ENCODE measurements at places on chromosomes 5 and 9.
A peak's percentile ranks its signal among the peaks of the same experiment; 100 is the strongest.

DNA sequence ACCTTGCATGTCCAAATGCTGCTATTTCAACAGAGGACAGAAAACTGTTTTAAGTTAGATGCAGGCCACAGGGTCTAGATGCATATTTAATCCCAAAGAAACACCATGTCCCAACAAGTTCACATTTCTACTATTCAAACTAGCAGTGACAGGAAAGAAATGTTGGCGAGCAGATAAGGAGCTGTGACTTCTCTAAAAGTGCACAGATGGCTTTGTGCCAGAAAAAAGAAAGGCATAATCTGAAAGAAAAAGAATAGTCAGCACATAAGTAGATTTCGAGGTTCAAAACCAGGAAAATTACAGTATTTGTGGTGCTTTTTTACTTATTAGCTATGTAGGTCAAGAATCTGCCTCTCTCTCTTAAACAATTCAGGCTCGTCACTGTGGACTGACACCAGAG lies 178.3 kb downstream of the DNAH5 start:
- no peak overlapping the region for H3K27ac ChIP-seq
- H3K36me3 ChIP-seq: no peaks in the 10 kb centered on the region
- H3K27me3 ChIP-seq: no peaks in the 10 kb centered on the region
- H3K4me1 ChIP-seq: no peaks in the 10 kb centered on the region
- no peak overlapping the region for H3K4me3 ChIP-seq
- DNase-seq: no peak

DNA sequence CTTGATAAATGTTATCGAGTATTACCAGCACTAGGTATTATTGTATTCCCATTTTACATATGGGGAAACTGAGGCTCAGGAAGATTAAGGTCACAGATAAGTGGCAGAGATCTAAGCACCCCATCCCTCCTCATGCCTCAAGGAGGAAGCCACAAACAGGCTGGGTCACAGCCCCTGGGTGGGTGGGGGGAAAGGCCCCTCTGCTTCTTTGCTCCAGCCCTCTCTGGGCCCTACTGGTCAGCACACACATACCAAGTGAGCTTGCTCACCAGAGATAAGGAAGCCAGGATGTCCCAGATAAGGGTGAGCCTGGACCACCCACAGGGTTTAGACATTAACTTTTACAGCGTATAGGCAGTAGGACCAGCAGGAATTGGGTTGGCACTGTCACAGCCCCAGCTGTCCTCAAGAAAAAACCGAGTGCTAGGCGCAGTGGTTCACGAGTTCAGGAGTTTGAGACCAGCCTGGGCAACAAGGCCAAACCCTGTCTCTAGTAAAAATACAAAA lies 45.3 kb downstream of the STK10 start:
- no peak for DNase-seq
- H3K27ac ChIP-seq: no peak overlapping the region
- H3K4me1 ChIP-seq: no peaks in the 10 kb centered on the region
- H3K27me3 ChIP-seq: no peaks in the 10 kb centered on the region
- no peak overlapping the region for H3K4me3 ChIP-seq

DNA sequence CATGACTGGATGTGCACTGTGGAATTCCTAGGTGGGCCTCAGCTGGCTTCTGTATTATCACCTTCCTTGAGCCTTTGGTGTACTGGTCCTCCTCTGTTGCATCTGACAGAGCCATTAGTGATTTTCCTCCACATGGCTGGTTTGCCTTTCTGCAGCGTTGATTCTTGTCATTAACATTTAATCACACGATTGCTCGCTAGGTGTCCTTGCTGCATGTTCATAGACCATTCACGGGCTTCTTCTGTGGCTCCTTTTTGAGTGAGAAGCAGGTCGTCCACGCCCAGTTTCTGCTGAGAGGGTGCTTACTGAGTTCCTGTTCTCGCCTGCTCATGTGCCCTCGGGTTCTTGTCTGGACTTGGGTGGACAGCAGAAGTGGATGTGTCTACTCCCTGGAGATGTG lies 29.3 kb downstream of the ADAMTS16 start:
- no peak overlapping the region for H3K27ac ChIP-seq
- H3K27me3 ChIP-seq: peaks cover 9% of the 10 kb centered on the region
- no peaks in the 10 kb centered on the region for H3K4me1 ChIP-seq
- no peak for DNase-seq
- no peak overlapping the region for H3K4me3 ChIP-seq

DNA sequence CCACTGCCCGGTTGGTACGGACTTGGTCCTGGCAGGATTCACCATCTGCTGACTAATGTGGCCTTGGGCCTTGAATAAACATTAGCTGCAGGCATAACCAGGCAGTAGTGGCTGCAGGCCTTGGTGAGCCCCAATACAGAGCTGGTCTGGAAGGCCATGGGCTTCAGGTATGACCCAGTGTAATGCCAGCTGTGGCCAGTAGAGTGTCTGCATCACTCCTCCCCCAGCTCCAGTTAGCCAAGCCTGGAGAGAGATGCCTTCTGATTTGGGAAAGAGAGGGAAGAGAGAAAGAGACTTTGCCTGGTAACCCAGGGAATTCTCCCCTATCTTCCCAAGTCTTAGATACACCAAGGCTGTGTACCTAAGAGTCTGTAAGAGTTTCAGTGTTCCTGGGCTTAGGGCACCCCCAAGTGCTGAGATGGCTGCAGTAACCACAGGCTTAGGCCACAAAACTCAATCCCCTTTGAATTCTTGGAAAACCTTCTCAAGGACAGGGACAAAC lies 5.6 kb upstream of the C5 start:
- H3K27me3 ChIP-seq: no peaks in the 10 kb centered on the region
- H3K4me1 ChIP-seq: no peaks in the 10 kb centered on the region
- H3K27ac ChIP-seq: no peak overlapping the region
- H3K4me3 ChIP-seq: no peak overlapping the region
- no peak for DNase-seq

- no peak overlapping the region for H3K4me3 ChIP-seq
- H3K27ac ChIP-seq: no peak overlapping the region
- H3K27me3 ChIP-seq: no peaks in the 10 kb centered on the region
- H3K4me1 ChIP-seq: no peaks in the 10 kb centered on the region
These were observed 57.2 kb downstream of the MTMR12 start for GRCh38 chr5:32255540-32255900.

DNA sequence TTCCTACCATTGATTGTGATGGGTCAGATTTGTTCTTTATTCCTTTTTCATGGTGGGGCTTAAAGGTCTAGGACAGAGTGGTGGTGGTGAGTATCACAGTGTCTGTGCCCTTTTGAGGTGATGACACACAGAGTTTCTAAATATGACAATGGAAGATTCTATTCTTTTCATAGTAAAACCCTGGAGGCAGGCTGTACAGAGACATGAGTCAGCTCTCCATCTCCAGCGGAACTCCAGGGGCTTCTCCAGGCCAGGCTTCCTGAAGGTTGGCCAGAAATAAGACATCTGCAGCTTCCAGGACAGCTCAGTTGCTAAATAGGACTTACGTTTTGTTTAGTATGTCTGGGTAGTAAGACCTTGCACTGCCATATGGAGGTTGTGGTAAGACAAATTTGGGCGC lies 229.5 kb downstream of the CD180 start:
- DNase-seq: no peak
- no peaks in the 10 kb centered on the region for H3K4me1 ChIP-seq
- H3K36me3 ChIP-seq: no peaks in the 10 kb centered on the region
- no peak overlapping the region for H3K27ac ChIP-seq

- H3K36me3 ChIP-seq: no peaks in the 10 kb centered on the region
These were observed 25.7 kb downstream of the NMUR2 start for GRCh38 chr5:152379331-152379730.

GRCh38 chr9:18707061-18707461 lies 233.1 kb downstream of the ADAMTSL1 start:
- no peaks in the 10 kb centered on the region for H3K36me3 ChIP-seq
- no peaks in the 10 kb centered on the region for H3K27me3 ChIP-seq
- no peak for DNase-seq
- no peaks in the 10 kb centered on the region for H3K4me1 ChIP-seq
- H3K27ac ChIP-seq: no peak overlapping the region

- H3K27ac ChIP-seq: no peak overlapping the region
- no peaks in the 10 kb centered on the region for H3K27me3 ChIP-seq
- DNase-seq: no peak
- no peak overlapping the region for H3K4me3 ChIP-seq
These were observed 1.5 kb downstream of the NEK6 start for GRCh38 chr9:124259158-124259808.

GRCh38 chr5:165188556-165189175 lies 1683.2 kb downstream of the MAT2B start:
- no peaks in the 10 kb centered on the region for H3K27me3 ChIP-seq
- H3K4me3 ChIP-seq: no peak overlapping the region
- no peak for DNase-seq
- peak overlapping the region; percentile 9 for H3K27ac ChIP-seq

- H3K27ac ChIP-seq: no peak overlapping the region
- H3K4me1 ChIP-seq: no peaks in the 10 kb centered on the region
- H3K36me3 ChIP-seq: no peaks in the 10 kb centered on the region
- H3K27me3 ChIP-seq: no peaks in the 10 kb centered on the region
These were observed 190.1 kb downstream of the GADD45G start for GRCh38 chr9:89794918-89795317.

- H3K27ac ChIP-seq: no peak overlapping the region
- no peaks in the 10 kb centered on the region for H3K4me1 ChIP-seq
- no peaks in the 10 kb centered on the region for H3K27me3 ChIP-seq
These were observed 20.9 kb upstream of the TNIP1 start for GRCh38 chr5:151101746-151102145.

DNA sequence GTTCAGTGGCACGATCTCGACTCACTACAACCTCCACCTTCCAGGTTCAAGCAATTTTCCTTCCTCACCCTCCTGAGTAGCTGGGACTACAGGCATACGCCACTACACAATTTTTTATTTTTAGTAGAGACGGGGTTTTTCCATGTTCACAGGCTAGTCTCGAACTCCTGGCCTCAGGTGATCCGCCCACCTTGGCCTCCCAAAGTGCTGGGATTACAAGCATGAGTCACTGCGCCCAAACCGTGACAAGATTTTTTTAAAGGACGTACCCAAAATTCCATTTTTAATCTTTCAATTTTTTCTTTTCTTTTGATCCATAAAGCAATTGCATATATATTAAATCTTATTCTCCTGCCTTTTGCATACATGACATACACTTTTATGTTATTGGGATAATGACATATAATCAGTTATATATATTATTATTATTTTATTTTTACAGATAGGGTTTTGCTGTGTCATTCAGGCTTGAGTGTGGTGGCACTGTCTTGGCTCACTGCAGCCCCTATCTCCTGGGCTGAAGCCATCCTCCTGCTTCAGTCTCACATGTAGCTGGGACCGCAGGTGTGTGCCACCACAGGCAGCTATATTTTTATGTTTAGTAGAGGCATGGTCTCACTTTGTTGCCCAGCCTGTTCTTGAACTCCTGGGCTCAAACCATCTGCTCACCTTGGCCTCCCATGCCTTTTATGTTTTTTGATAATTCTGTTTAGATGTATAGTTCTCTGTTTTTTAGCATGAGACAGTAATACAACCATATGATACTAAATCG lies 71.9 kb downstream of the RAB24 start:
- DNase-seq: no peak
- H3K4me1 ChIP-seq: no peaks in the 10 kb centered on the region
- H3K27ac ChIP-seq: no peak overlapping the region
- H3K36me3 ChIP-seq: peaks cover 30% of the 10 kb centered on the region

- no peak for DNase-seq
- H3K27ac ChIP-seq: no peak overlapping the region
- H3K4me1 ChIP-seq: no peaks in the 10 kb centered on the region
- H3K27me3 ChIP-seq: no peaks in the 10 kb centered on the region
These were observed 80.1 kb upstream of the PLEKHG4B start for GRCh38 chr5:11898-12297.

- DNase-seq: no peak
- no peak overlapping the region for H3K4me3 ChIP-seq
- H3K27me3 ChIP-seq: no peaks in the 10 kb centered on the region
- no peaks in the 10 kb centered on the region for H3K36me3 ChIP-seq
- H3K27ac ChIP-seq: no peak overlapping the region
These were observed 232.8 kb downstream of the PDE4D start for GRCh38 chr5:59660737-59661136.

GRCh38 chr5:83179966-83180365 lies 102.6 kb downstream of the XRCC4 start:
- no peak overlapping the region for H3K27ac ChIP-seq
- DNase-seq: no peak
- no peaks in the 10 kb centered on the region for H3K4me1 ChIP-seq
- no peak overlapping the region for H3K4me3 ChIP-seq

DNA sequence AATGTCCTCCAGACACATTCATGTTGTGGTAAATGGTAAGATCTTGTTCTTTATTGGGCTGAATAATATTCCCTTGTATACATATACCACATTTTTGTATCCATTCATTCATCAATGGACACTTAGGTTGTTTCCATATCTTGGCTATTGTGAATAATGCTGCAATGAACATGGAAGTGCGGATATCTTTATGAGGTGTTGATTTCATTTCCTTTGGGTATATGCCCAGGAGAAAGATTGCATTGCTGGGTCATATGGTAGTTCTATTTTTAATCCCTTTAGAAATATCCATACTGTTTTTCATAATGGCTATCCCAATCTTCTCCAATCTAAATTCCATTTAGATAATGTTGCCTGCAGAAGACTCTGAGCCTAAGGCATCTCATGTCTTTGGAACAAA lies 78.0 kb upstream of the TNC start:
- H3K4me1 ChIP-seq: no peaks in the 10 kb centered on the region
- H3K27me3 ChIP-seq: no peaks in the 10 kb centered on the region
- DNase-seq: no peak
- no peak overlapping the region for H3K27ac ChIP-seq
- H3K4me3 ChIP-seq: no peak overlapping the region

DNA sequence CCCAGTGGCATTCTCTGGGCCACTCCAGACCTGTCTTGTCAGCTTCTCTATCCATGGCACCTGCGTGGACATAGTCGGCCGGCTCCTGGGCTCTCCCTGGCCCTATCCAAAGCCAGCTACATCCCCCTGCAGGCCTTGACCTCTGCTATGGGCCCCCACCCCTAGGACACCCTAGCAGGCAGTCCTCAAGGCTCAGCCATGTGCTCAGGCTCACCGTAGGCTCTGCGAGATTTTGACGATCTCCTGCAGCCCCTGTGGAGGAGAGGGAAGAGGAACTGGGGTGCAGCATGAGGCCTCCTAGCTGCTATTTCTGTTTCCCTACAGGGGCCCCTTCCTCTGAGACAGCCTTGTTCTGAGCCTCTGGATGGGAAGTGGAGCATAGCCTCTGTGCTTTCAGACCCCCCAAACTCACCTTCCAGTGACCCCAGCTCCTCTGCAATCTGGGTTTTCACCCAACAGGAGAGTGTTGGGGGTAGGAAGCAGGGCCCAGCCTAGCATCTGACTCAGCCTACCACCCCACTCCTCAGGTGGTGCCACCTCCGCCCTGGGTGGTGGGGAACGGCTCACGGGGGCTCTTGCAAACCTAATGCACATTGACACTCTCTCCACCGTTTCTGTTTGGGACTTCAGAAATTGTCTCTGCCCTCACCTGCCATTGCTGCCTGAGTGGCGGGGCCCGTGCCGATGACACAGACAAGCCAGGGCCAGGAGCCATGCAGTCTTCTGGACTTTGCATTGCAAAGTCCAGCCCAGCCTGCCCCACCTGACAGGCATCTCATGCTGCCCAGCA lies 36.7 kb downstream of the HRH2 start:
- peaks cover 13% of the 10 kb centered on the region for H3K4me1 ChIP-seq
- no peaks in the 10 kb centered on the region for H3K27me3 ChIP-seq
- no peak overlapping the region for H3K27ac ChIP-seq
- H3K36me3 ChIP-seq: no peaks in the 10 kb centered on the region
- H3K4me3 ChIP-seq: no peak overlapping the region

GRCh38 chr5:15487228-15487627 lies 12.8 kb upstream of the FBXL7 start:
- no peak overlapping the region for H3K27ac ChIP-seq
- H3K4me3 ChIP-seq: no peak overlapping the region
- H3K27me3 ChIP-seq: no peaks in the 10 kb centered on the region
- no peak for DNase-seq

- H3K27ac ChIP-seq: no peak overlapping the region
- H3K36me3 ChIP-seq: no peaks in the 10 kb centered on the region
- no peak overlapping the region for H3K4me3 ChIP-seq
These were observed 451.8 kb downstream of the RAB3C start for GRCh38 chr5:59034498-59035186.

Data from DND-41 (cell line).